ENCODE measurements at places on chromosomes 1 and 21.

- H3K4me1 ChIP-seq, result peaks cover 8% of the 10 kb centered on the region
- no peak for DNase-seq
- H3K36me3 ChIP-seq, result no peaks in the 10 kb centered on the region
- no peak overlapping the region for H3K27ac ChIP-seq
- no peak overlapping the region for H3K4me3 ChIP-seq
Observed at GRCh38 chr21:26453267-26453666, 119.8 kb downstream of the CYYR1 start.

- H3K27ac ChIP-seq, result no peak overlapping the region
- DNase-seq, result no peak
- peaks cover 18% of the 10 kb centered on the region for H3K27me3 ChIP-seq
- H3K4me3 ChIP-seq, result peak overlapping the region; percentile 51
- no peaks in the 10 kb centered on the region for H3K36me3 ChIP-seq
Observed at GRCh38 chr1:975896-976683, 5.8 kb downstream of the PERM1 start.

GRCh38 chr1:205054013-205054412, 11.0 kb downstream of the CNTN2 start:
- H3K4me1 ChIP-seq, result no peaks in the 10 kb centered on the region
- no peak overlapping the region for H3K4me3 ChIP-seq

DNA sequence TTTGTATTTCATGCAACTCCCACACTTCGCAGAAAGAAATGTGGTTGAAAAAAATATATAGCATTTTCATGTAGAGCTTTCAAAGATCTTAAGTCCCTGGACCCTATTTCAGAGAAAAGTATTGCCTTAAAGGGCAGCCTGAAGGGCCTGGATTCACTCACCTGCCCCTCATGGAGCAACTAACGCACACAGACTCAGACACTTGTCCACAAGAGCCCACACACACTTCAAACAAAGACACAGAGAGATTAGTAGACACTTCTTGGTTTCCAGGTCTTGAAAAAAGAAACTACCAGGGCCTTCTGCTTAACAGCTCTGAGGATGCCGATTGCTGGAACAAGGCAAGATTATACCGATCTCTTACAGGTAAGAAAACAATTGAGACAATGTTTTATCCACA, 122.2 kb downstream of the ZBTB18 start:
- no peaks in the 10 kb centered on the region for H3K4me1 ChIP-seq
- H3K27me3 ChIP-seq, result no peaks in the 10 kb centered on the region

DNA sequence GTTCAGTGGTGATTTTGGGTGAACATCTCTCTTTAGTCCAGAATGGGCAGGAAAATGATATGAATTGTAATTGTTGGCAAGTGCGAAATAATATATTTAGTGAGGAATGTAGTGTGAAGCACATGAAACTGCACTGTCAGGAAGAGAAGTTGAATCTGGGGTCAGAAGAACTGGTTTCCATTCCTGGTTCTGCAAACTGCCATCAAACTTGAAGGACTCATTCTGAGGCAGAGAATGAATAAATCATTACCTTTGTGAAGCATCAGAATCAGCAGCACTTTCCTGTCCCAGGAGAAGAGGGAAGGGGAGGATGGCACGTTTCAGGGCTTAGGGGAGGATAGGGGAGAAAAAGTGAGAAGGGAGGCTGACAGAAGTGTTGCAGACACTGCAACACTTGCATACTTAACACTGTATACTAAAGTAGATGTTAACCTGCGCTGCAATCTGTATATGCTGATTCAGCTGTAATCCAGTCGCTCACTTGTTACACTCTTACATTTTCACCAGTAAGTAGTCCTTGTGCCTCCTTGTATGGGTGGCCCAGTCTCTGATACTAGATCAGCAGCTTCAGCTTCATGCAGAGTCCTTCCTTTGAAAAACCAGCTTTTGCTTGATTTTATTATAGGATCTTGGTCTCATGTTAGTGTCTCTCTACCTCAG, 10.5 kb upstream of the RPTN start:
- no peak for DNase-seq
- H3K4me3 ChIP-seq, result no peak overlapping the region
- peaks cover 33% of the 10 kb centered on the region for H3K4me1 ChIP-seq
- H3K27ac ChIP-seq, result no peak overlapping the region
- no peaks in the 10 kb centered on the region for H3K36me3 ChIP-seq

DNA sequence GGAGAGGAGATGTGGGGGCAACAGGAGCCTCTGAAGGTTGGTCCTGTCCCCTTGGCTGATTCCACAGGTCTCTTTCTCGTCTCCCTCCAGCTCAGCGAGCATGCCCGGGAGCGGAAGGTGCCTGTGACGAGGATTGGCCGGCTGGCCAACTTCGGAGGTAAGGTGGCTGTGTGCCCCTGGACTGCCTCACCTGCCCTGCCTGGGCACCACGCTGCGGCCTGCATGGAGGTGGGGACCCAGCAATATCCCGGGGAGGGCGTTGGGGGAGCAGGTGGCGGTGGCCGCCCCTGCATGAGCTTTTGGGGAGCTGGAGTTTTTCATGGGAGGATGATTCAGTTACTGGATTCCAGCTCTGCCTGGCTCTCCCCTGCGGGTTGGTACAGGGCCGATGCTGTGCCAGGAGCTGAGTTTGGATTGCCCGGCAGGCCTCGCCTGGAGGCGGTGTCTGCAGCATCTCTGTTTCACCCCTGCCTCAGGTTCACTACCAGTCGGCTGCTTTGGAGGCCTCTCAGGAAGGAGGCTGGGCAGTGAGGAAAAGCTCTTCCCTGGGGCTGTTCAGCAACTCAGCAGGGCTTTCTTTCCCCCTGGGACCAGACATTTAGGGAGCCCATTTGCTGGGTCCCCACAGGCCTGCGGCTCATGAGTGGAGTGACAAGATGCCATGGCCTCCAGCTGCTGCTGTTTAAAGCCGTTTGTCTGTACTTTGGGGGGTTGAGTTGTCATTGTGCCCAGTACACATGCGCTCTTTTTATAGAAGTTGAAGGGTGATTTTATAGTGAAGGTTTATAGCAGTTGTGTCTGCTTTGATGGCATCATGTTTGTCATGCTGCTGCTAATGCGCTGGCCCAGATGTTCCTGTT, 25.7 kb downstream of the COQ8A start:
- H3K27ac ChIP-seq, result no peak overlapping the region
- no peak for DNase-seq
- no peak overlapping the region for H3K4me3 ChIP-seq
- H3K4me1 ChIP-seq, result no peaks in the 10 kb centered on the region
- H3K36me3 ChIP-seq, result no peaks in the 10 kb centered on the region

- no peaks in the 10 kb centered on the region for H3K4me1 ChIP-seq
- H3K36me3 ChIP-seq, result no peaks in the 10 kb centered on the region
- no peak overlapping the region for H3K27ac ChIP-seq
- no peak for DNase-seq
- H3K4me3 ChIP-seq, result no peak overlapping the region
- peaks cover 8% of the 10 kb centered on the region for H3K27me3 ChIP-seq
Observed at GRCh38 chr1:226511296-226511695, 37.3 kb upstream of the STUM start.

DNA sequence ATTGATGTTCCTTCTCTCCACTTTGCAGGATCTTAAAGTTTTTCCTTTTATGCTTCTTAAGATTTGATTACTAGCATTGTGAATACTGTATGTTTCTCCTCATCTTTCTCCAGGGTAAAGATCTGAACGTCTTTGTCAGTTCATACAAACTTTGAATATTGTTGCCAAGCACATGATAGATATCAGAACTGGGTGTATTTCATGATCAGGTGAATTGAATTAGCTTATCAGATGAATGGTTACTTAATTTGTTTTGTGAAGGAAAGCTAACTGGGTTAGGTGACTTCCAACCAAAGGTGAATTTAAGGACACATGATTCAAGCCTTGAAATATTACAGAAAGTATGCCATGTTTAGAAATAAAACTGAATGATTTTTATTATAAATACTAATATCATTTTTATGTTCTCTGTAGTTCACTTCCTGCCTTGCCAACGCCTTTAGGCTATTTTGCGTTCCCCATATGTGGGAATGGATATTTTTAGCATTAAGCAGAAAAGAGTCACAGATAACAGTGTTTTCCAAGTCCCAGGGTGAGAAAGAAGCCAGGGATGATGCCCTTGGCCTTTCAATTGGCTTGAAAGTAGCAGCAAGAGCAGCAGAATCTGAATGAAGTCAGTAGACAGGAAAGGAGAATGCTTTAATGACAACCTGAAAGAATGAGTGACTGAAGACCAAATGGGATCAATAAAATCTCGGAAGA, 752.1 kb downstream of the NCAM2 start:
- H3K4me3 ChIP-seq, result no peak overlapping the region
- no peak overlapping the region for H3K27ac ChIP-seq
- H3K36me3 ChIP-seq, result no peaks in the 10 kb centered on the region
- no peaks in the 10 kb centered on the region for H3K27me3 ChIP-seq

DNA sequence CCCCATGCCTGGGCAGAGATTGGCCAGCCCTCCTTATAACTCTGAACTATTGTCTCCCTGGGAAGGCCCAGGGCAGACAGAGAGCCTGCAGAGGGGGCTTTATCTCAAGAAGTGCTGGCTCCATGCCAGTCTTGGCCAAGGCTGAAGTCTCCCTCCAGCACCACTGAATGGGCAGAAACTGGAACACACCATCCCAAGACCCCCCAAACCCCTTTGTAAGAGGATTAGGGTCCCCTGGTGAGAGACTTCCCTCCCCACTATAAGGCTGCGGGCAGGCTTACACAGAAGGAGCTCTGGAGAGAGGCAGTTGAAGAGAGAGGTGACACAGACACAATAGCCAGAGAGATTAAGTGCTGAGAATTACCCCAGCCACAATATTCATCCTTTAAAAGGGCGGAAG, 97.2 kb downstream of the NAV1 start:
- no peaks in the 10 kb centered on the region for H3K36me3 ChIP-seq
- DNase-seq, result no peak
- H3K27ac ChIP-seq, result no peak overlapping the region
- no peak overlapping the region for H3K4me3 ChIP-seq
- H3K4me1 ChIP-seq, result no peaks in the 10 kb centered on the region

DNA sequence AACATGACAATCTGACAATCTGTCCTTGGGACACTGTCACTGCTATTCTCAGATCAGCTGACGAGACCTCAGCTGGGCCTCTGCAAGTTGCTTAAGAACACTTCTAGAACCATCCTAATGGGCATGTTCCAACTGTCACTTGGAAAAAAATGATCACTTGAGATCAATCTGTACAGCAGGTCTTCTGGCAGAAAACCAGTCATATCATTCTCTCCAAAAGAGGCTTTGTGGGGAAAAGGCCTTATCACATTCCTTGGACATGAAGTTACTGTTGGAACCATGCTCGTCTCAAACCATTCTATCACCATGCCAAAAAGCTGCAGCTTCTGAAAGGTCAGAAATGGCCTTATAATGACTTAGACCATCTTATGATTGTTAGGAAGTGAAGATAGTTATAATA, 744.2 kb downstream of the USP25 start:
- H3K4me3 ChIP-seq, result no peak overlapping the region
- no peak for DNase-seq
- no peaks in the 10 kb centered on the region for H3K4me1 ChIP-seq
- H3K36me3 ChIP-seq, result no peaks in the 10 kb centered on the region

- DNase-seq, result no peak
- peaks cover 14% of the 10 kb centered on the region for H3K27me3 ChIP-seq
- H3K36me3 ChIP-seq, result no peaks in the 10 kb centered on the region
- H3K27ac ChIP-seq, result no peak overlapping the region
Observed at GRCh38 chr21:42672699-42673458, 19.5 kb downstream of the PDE9A start.

DNA sequence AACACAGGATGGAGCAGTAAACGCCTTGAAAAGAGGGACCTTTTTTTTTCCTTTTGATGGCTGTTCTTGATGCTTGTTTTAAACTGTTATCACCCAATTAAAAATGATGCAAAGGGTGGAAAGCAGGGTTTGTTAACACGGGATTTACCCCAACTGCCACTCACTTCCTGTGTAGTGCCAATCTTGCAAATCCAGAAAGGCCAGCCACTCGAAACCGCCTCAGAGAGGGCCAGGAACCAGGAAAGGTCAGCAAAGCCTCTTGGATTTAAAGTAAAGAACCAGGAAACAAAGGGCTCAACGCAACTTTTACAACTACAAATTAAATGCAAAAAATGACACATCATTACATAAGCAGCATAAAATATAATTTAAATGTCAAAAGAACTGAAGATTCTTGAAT, 347.4 kb downstream of the PDE4B start:
- no peak overlapping the region for H3K27ac ChIP-seq
- no peak for DNase-seq
- H3K27me3 ChIP-seq, result no peaks in the 10 kb centered on the region
- H3K36me3 ChIP-seq, result no peaks in the 10 kb centered on the region
- H3K4me1 ChIP-seq, result no peaks in the 10 kb centered on the region
